ENCODE measurements at places on chromosomes 2 and 18. TPM values are rescaled to one million over a fixed set of nuclear protein-coding genes. Genes with fewer than 3 reads are reported as not detected.

Gene DLX2
- not detected for total RNA-seq

Gene ACMSD
- total RNA-seq, result not detected

Gene GDF7
- total RNA-seq, result 0.79 TPM

Gene LRRFIP1
- 87.9 TPM for total RNA-seq

Gene ST8SIA5
- 10.3 TPM for total RNA-seq

Gene ANKRD30BL
- not detected for total RNA-seq

Gene FABP1
- not detected for total RNA-seq
